HCEC 1CT (cell line): ENCODE measurements at places on chromosomes 6 and 20.

DNA sequence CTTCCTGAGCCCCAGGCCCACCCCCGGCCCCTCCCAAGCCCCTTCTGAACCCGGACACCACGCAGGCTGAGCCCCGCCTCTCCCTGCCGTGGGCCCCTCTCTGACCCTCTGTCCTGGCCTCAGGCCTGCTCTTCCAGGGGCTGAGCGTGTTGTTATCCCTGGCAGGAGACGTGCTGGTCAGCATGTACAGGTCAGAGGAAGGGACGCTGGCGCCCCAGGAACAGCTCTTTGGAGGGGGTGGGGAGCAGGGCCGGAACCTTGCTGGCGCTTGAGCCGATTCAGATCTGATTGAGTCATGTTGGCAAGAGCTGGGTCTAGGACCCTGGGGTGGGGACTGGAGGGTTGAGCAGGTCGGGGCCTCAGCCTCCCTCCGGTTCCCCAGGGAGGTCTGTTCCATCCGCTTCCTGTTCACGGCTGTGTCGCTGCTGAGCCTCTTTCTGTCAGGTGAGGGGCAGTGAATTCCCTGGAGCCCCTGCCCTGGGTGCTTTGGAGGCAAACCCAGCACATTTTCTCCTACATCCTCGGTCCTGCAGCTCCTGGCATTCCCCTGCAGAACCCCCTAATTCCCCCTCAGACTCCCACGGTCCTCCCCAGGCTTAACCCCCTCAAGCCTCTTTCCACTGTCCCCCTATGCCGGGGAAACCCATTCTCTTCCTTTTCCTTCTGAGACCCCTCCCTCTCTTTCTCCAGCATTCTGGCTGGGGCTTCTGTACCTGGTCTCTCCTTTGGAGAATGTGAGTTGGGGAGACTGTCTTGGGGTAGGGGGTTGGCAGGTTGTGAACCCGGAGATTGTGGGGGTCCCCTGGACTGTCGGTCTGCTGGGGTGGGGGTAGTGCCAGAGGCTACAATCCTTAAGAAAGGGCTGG is 2.0 kb downstream of the SPAG4 start:
- peak; percentile 82 for DNase-seq

DNA sequence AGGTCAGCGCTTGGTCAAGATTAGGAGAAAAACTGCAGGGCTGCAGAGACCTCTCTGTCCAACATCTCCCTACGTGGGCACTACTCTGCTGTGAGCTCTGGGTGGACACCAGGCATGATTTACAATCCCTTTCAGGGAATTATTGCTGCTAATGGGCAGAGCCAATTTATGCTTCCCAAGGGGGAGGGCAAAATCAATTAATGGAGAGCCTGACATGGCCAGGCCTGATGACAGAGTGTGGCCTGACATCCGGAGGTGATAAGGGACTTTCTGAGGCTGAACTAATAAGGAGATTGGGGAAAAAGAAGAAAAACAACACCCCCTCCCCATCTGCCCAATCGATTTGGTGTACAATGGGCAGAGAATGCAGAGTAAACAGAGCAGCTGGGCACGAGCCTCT is 5.0 kb upstream of the KCNK16 start:
- DNase-seq = no peak

GRCh38 chr6:6980999-6981597 is 126.7 kb upstream of the RREB1 start:
- no peak for DNase-seq

DNA sequence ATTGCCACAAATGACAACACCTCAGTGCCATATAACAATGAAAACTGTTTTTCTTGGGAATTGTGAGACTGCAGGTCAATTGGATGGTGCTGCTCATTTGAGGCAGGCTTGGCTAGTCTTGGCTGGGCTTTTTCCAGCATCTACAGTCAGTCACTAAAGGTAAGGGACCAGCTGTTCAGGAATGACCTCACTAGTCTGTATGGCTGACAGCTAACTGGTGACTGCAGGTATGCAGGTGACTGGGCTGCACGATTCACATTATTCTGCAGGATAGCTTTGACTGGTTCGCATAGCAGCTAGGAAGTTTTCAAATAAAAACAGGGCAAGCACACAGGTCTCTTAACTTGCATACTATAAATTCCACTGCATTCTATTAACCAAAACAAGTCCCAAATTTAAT is 22.1 kb upstream of the HMGCLL1 start:
- no peak for DNase-seq

GRCh38 chr6:159981403-159982245 is 12.7 kb downstream of the IGF2R start:
- peak; percentile 73 for DNase-seq

- DNase-seq = peak; percentile 51
These were observed 2.8 kb upstream of the CST4 start for GRCh38 chr20:23691675-23692074.

DNA sequence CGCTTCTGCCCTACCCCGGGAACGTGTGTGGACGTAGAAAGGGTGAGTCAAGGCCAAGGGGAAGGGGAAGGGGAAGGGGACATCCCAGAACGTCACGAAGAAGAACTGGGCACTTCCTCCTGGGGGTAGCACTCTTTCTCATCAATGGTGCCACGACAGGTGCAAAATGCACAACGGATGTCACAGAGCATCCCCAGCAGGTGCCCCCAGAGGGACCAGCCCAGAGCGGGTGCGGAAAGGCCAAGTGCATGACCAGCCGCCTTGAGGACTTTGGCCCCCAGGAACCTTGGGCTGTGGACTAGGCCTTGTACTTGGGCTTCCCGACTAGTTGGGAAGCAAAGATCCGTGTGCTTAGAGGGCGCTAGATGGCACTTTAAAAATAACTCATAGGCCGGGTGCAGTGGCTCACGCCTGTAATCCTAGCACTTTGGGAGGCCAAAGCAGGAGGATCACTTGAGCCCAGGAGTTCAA is 12.1 kb upstream of the SRC start:
- no peak for DNase-seq

DNA sequence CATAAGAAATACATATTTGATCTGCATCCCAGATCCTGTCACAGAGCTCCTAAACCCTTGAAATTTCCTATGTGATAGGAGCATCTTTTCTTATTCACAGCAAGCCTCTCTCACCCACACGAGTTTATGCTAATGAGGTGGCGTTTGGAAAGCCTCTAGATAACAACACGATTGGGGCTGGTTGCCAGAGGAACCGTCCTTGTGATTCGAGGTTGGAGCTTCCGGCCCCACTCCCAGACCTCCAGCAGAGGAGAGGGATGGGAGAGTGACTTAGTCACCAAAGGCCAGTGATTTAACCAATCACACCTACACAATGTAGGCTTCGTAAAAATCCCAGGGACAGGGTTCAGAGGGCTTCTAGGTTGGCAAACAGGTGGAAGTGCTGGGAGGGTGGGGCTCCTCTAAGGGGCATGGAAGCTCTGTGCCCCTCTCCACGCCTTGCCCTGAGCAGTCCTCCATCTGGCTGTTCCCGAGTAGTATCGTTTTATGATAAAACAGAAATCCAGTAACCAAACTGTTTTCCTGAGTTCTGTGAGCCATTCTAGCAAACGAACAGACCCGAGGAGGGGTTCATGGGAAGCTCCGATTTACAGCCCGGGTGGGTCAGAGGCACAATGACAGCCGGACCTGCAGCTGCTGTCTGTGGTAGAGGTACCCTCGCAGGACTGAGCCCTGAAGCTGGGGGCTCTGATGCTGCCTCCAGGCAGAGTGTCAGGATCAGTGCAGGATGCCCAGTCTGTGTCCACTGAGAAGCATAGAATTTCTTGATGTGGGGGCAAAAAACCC is 238.1 kb upstream of the ARID1B start:
- no peak for DNase-seq

- no peak for DNase-seq
These were observed 124.8 kb downstream of the INSM1 start for GRCh38 chr20:20492521-20493332.

DNA sequence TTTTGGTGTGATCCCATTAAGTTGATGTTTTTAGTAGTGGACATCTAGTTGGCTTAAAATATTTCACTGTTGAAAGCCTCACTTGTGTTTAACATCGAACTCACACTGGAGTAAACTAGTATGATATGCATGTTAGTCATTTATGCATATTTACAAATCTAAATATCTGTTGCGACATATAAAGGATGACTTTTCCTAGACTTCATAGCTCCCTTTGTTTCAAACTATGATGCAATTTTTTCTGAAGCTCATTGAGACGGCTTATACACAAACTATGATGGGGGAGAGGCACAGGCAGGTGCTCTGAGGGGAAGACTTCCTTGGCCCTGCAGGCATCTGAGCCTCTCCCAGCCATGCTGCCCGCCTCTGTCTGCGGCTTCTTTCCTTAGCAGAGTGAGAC is 11.8 kb upstream of the FOXC1 start:
- peak; percentile 85 for DNase-seq

DNA sequence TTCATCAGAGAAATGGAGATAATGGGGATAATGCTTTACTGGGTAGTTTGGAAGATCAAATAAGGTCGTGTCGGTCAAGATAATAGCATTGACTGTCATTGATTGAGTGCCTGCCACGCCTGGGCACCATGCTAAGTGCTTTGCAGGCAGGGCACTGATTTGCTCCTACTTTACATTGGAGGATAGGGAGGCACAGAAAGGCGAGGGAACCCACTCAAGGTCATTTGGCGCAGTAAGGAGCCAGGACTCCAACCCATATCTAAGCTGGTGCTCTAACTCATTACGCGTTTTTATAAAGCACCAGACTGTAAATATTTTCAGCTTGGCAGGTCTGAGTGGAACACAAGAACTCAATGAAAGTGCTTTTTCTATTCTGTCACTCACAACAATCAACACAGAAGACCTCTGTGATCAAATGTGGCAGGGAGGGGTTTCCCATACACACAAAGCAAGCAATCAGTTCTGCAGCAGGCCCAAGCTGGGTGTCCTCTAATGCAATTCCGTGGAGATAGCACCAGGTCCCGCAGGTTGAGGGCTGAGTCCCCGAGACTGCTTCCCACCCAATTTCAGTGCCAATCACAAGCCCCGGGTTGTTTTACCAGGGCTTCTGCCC is 373.6 kb downstream of the CDH26 start:
- no peak for DNase-seq

GRCh38 chr20:31943052-31943471 is 8.8 kb downstream of the PDRG1 start:
- DNase-seq = no peak

GRCh38 chr6:119129968-119130484 is 51.6 kb upstream of the FAM184A start:
- DNase-seq = peak; percentile 88

DNA sequence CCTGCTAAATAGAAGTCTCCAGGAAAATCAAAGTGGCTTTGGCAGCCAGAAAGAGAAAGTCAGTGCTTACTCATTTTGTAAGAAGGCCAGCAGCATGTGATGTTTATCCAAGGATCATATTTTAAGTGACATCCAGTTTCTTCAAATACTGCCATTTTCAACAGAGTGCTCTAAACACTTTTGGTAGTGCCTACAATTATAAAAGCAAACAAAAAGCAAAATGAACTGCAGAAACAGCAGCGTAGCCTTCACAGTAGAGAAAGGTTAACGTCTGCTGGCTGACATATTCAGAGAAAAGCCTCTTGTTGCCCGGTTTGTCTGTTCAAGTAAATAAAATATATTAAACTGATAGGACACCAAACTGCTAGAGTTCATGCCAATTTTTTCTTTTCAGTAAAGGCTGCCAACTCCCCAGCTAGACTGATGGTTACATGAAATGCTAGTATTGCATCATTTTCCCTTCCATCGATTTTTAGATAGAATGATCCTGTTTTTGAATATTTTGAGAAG is 705.7 kb upstream of the SLC35B3 start:
- no peak for DNase-seq

DNA sequence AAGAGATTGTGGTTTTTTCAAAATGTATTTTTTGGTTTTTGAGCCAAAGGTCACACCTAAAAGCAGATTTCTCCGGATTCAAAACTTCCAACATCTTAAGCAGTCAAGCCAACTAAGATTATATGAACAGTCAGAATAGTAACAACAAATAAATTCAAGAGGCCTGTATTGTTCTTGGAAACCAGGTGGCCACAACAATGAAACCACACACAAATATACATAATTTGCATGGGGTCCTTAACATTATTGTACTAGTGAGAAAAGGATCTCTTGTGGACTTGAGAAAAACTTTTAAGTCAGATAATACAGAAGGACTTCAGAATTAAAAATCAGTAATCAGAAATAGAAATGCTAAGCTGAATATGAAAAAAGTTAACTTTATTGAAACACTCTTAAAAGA is 40.6 kb downstream of the NOL7 start:
- DNase-seq = no peak

- DNase-seq = no peak
These were observed 157.6 kb upstream of the INSM1 start for GRCh38 chr20:20210327-20210726.

- DNase-seq = no peak
These were observed 31.4 kb upstream of the ID1 start for GRCh38 chr20:31573555-31574321.

GRCh38 chr6:156899071-156899470 is 121.9 kb downstream of the ARID1B start:
- no peak for DNase-seq

- no peak for DNase-seq
These were observed 103.5 kb upstream of the PTPRT start for GRCh38 chr20:43293068-43293786.

DNA sequence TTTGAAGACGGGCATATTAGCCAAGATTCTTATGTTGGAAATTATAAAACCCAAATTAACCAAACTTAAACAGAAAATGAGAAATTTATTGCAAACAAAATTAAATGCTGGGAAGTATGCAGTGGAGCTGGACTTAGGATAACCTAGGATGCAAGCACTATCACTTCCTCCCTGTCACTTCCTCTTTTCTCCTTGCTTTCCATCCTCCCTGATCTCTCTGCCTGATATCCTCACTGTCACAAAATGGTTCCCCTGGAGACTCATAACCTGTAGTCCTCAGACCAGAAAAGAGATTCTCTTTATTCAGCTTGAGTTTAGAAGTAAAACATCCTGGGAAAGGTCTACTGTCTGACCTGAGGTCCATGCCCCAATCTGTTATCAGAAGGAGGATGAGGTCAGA is 7.4 kb upstream of the KLHL32 start:
- DNase-seq = no peak

DNA sequence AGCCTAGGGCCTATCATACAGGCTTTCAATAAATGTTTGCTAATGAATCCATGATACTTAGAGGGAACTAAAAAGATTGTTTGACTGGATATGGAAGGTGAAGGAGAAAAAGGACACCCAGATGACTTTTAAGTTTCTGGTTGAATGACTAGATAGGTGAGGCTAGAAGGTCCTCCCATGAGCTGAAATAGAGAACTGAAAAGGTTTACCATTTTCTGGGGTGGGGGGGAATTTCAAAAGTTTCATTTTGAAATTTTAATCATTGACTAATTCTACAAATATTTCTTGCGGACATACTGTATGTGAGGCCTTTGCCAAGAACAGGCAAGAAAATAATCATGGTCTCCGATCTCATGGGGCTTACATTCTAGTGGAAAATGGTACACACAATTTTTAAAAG is 17.9 kb upstream of the ZBTB2 start:
- DNase-seq = no peak
